ENCODE measurements at places on chromosomes 1 and 21.

DNA sequence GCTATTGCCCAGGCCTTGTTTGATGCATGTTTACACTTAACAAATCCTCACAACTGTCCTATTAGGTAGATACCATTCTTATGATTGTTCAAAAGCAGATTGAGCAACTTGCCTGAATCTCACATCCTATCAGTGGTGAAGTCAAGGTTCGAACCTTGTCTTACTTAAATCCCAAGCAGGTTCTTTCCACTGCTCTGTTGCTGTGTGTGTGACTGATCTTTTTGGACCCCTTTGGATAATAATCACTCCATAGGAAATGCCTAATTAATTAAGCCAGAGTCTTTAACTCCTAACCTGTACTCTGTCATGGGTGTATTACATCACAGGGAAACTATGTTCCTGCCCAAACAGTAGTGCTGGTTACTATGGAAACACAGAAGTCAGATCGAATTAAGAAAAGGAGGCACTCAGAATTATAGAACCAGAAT is 84.2 kb downstream of the SPATA46 start:
- DNase-seq: no peak

DNA sequence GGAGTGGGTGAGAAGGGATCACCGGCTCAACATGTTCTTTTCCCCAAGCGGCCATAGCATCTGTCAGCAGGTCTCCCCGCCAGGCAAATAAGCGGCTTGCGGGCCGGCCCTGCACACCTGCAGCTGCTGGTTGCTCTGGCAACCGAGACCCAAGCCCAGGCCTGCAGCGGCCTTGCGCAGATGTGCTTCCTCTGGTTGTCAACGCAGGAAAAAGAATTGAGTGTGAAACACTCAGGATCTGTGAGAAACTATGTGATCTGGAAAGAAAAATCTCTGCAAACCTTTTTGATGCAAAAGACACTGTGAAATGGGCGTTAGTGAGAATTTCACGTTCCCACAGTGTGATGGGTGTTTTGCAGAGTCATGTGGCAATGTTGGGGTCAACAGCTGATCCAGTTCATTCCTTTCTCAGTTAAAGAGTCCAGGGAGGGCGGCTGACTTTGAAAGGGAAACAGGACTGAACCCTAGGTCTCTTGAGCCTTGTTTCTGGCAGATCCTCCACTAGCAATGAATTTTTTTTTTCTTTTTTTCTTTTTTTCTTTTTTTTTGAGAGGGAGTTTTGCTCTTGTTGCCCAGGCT is 28.4 kb downstream of the TOMM20 start:
- no peak for DNase-seq

DNA sequence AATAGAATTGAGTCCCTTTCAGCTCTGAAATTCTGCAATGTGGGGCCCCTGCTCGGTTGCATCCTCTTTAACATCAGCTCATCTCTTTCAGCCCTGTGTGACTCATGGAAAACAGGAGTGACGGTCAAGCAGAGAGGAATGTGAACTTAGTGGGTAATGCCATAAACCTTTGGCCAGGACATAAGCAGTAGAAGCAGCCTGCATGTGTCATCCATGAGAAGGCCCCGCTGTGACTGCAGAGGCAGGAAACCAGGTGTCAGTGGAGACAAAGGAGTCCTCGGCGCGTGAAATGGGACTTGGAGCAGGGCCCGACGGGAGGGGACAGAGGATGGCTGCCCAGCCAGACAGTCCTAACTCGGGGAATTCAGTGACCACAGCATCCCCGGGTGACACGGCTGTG is 21.1 kb upstream of the EPHB2 start:
- no peak for DNase-seq

GRCh38 chr1:244096691-244097090 is 45.6 kb downstream of the ZBTB18 start:
- DNase-seq: no peak

- DNase-seq: no peak
Observed at GRCh38 chr1:176638713-176639526, 175.9 kb downstream of the PAPPA2 start.

GRCh38 chr1:168387781-168388760 is 107.4 kb downstream of the TBX19 start:
- DNase-seq: no peak

DNA sequence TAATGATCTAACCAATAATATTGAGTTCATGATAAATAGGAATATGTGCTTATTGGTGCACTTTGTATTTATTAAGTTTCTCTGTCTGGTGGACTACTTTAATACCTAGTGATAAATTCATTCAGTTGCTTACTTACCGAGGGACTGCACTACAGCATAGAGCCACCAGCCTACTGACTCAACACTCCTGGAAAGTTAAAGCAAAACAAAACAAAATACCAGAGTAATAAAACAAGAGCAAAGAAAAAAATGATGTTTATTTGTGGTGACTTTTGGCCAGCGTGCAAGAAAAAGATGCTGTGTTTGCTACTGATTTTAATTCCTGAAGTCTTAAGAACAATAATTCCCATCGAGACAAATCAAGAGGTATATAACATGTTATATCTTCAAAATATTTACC is 586.3 kb downstream of the PLA2G4A start:
- DNase-seq: no peak

GRCh38 chr1:17314491-17314971 is 6.5 kb downstream of the PADI4 start:
- DNase-seq: no peak

GRCh38 chr1:213273546-213273945 is 222.5 kb downstream of the RPS6KC1 start:
- DNase-seq: no peak

DNA sequence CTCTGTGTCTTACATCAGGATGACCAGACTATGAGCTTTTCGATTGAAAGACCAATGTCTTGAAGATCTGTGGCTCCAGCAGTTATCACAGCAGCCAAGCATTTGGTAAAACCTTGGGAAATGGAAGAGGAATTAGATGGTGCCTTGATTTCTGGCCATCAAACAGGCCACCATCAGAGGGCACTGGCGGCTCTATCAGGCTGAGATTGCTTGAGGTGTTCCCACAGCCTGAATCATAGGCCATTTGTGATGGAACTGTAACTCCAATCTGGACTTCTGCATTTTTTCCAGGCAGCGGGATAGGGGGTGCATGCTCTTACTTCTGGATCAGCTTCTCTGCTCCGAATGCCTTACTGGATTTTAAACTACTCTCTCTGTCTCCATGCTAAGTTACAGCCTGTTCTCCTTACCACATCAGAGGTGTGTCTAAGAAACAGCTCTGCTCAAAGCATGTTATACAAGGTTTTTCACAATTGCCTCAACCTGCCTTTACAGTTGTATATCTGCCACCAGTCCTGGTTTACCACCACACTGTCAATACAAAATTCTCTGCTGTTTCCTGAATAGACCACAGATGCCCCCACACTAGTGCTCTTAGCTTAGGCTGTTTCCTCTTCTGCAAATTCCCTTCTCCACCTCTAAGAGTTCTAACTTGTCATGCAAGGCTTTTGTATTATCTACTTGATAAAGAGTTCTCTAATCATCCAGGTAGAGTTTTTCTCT is 180.9 kb downstream of the PTGER3 start:
- no peak for DNase-seq

GRCh38 chr21:45354970-45355369 is 50.0 kb upstream of the COL18A1 start:
- no peak for DNase-seq

DNA sequence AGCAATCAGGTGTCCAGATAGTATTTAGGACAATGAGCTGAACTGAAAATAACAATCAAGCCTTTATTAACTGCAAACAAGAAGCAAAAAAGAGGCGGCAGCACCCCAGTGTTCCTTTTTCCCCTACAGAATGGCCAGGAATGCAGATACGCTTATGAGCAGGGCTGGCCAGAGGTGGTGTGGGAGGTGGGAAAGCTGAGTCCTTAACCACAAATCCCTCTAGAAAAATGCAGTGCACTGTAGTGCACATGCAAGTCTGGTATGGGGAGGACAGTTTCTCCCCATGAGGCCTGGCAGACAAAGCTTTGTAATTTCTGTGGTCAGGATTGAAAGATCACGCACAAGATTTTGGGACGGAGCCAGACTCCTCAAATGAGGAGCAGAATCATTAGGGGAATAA is 10.7 kb upstream of the IFNAR1 start:
- DNase-seq: no peak
